ENCODE measurements at places on chromosomes 6 and 20.

GRCh38 chr6:148203970-148204369, 138.7 kb upstream of the SASH1 start:
- no peak for DNase-seq

DNA sequence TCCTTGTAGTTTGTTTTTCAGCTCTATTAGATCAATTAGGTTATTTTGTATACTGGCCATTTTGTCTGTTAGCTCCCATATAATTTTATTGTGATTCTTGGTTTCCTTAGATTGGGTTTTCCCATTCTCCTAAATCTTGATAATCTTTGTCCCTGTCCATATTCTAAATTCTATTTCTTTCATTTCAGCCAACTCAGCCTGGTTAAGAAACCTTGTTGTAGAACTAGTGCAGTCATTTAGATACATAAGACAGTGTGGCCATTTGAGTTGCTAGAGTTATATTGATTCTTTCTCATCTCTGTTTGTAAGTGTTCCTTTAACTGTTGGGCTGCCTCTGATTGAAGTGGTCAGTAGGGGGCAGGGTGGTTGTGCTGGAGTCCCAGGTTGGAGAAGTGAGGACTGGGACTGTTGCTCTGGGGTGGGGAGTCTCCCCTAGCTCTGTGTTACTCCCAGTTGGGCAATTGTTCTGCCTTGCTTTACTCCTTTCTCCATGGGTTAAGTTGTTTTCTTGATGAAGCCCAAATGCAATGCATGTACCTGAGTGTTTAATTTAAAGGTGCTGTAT, 98.8 kb upstream of the NRN1 start:
- no peak for DNase-seq

GRCh38 chr6:40891131-40891530, 147.9 kb downstream of the UNC5CL start:
- no peak for DNase-seq

- DNase-seq = no peak
Measured at GRCh38 chr6:149842331-149842730, 21.8 kb downstream of the LRP11 start.

DNA sequence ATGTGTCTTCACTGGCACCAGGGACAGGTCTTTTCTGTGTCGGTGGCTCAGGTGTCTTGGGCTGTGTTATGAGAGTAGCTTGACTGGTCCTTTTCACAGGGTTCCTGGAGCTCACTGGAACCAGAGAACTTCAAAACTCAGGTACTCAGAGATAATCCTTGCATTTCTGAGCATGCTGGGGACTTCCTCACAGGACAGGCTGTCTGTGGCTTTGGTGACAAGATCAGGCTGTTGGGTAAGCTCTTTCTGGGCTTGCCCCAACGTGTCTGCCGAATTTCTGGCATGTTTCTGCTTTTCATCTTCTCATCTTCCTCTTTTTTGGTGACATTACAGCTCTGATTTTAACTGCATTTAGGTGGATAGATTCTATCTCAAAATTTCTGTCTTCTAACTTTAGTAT, 270.0 kb downstream of the CDH26 start:
- DNase-seq = no peak

GRCh38 chr20:60313614-60314013, 355.4 kb downstream of the CDH26 start:
- DNase-seq = no peak

- DNase-seq = no peak
Measured at GRCh38 chr6:115896538-115897129, 164.1 kb downstream of the FRK start.

DNA sequence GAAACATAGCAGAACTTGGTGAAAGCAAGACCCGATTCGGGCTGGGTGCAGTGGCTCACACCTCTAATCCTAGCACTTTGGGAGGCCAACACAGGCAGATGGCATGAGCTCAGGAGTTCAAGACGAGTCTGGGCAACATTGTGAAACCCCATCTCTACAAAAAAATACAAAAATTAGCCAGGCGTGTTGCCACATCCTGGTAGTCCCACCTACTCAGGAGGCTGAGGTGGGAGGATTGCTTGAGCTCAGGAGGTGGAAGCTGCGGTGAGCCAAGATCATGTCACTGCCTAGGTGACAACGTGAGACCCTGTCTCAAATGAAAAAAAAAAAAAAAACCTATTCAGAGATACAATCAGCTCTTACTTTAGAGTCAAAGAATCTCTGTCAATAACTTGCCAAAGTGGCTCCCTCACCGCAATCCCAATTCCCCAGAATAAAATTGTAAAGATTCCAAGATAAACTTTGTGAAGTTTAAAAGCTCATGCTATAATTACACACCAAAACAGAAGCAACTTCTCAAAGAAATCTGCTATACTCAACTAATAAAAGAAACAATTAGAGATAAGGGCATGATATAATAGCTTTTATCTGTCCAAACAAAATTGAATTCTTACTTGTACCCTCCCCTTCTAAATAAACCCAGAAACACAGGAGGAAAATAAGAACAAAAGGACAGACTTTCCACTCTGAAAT, 33.6 kb downstream of the CDK19 start:
- no peak for DNase-seq

- DNase-seq = no peak
Measured at GRCh38 chr6:111668410-111668809, 62.7 kb upstream of the TRAF3IP2 start.

GRCh38 chr20:38434301-38434741, 807 bp downstream of the SNHG17 start:
- DNase-seq = no peak

DNA sequence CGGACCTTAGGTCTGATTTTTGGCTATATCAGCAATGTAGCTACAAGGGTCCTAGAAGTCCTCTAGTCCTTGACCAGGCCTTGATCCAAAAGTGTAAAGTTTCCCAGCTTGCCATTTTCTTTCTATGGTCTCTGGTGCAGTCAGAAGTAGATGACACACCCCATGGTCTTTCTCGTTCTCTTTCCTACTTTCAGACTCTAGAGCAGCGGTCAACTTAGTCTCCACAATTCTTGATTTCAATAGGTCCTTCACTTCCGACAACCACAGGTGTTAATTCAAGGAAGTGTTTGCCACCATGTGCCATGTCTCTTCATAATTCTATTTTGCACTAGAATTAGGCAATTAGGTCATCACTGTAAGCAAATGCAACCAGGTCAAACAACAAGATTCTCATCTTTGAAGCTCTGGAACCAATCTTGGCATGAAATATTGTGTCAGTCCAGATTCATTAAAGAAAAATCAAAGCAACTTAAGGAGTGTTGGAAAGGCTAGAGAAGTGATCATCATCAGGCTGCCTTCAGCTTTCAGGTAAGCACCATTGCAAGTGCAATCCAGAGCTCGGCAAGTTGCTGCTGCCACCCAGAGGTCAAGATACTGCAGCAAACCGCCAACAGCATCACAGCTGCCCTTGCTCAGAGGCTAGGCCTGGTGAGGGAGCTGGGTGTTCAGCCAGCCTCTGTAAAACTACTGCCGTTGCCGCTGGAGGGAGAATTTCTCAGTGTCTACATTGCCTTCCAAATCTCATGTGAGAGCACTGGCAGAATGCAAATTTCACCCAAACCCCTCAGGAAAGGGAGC, 5.6 kb upstream of the SYNE1 start:
- peak; percentile 51 for DNase-seq

- no peak for DNase-seq
Measured at GRCh38 chr6:113352831-113353230, 504.3 kb upstream of the MARCKS start.

DNA sequence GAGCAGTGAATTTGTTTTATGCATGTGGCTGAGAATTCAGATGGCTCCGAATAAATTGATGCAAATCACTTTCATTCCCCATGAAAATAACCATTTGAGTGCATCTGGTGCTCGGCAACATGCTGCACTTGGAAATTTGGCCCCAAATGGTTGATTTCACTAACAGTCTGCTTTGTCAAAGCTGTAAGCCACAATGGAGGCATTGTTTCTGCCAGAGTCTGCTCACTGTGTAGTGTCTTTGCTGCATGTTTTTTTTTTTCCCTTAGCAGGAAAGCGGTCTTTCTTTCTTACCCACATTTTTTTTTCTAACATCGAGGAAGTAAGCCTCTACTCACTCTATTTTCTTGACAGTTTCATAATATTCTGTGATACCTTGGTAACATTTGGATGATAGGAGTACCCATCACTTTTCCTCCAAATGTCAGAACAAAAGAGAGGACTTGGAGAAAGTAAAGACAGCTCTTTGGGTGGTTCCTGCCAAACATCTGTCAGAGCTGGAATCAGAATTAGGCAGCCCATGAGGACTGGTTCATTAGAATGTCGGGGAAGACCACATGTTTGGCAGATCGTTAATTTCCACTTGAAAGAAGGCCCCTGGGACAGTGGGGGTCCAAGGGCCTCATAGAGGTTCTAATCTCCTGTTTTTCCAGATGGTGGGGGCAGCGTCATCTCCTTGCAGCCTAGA, 149.5 kb downstream of the DOK5 start:
- DNase-seq = peak; percentile 58

GRCh38 chr6:29424575-29424974, 9.8 kb downstream of the OR12D1 start:
- DNase-seq = no peak

DNA sequence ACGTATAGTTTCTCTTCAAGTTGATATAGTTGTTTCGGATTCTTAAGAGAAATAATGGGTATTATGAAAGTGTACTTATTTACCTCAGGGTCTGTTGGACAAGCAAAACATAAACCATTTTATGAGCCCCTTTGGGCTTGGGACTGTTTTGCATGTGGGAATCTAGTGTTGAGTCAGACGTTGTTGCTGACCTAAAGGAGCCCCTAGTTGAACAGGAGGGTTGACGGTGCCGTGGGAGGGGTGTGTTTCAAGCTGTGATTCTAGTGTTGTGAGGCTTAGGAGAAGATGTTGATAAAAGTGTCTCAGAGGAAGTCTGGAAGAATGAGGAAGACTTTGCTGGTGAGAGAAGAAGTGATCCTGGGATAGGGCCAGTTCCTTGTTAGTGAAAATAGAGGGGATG, 140.0 kb downstream of the ARID1B start:
- no peak for DNase-seq

DNA sequence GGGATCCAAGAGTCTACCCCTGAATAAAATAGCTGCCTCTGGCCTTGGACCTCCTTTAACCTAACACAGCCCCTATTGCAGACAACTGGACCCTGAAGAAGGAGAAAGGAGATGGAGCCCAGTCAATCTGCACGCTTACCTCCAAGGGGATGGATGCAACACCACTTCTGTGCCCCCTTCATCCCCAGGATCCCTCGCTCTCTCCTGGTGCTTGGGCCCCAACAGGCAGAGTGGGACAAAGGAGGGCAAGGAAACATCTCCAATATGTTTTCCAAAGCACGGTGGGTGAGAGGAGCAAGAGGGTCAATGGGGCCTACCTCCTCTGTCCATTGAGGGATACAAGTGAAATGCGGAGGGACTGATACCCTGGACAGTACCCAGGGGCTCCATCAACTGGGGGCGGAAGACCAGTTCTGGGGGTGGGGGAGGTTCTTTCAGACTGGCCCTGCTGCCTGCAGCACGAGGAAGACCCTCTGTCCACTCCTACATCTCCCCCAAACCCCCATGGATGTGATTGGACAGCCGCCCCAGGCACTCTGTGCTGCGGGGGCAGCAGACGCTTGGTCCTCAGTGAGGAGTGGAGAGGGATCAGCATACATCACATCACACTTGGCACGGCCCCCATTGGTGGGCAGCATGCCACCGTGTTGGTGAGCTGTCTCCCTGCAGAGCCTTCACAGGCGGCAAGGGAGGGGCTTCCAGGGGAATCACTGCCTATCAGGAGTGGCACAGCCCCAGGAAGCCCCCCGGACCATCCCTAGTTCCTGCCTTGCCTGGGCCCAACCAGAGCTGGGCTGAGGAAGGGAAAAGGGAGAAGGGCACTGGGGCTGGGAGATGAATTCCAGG, 70.6 kb downstream of the MRPL14 start:
- DNase-seq = no peak

DNA sequence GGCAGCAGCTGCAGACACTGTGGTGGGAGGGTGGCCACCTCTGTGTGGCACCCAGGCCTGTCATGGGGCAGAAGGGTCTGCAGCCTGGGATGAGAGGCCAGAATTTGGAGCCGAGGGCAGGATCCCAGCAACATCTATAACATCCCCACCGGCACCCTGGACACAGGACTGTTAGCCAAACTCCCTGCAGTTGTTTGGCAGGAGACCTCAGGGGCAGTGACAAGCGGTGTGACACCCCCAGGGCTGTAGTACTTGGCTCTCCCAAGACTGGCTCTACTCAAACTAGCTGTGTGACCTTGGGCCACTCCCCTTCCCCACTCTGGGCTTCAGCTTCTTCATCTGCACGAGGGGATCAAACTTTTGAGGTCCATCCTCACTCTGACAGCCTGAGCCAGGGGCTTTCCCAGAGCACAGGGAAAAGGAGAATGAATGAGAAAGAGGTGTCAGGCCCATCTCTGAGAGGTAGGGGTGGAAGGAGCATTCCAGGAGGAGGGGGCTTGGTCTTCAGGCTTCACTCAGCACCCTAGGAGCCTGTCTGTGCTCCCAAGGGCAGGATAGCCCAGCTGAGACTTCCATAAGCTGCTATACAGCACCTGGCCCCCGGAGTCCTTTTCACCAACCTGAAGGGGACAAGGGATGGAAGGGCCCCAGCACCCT, 64.0 kb downstream of the MDGA1 start:
- DNase-seq = no peak

DNA sequence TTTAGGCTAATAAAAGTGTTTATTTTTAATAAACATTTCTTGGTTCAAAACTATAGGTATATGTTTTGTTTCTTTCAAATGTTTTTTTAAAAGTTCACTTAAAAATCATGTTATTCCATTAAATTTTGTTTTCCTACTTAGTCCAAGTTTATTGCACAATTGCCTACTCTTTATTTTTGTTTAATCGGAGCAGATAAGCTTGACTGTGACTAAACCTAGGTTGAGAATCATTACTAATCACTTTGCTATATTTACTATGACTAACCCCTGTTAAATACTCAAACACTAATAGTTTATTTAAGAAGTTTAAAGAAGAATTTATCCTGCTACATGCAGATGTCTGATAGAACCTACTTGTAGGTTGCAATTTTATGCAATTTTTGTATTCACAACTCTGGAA, 18.8 kb downstream of the MAP3K4 start:
- no peak for DNase-seq

DNA sequence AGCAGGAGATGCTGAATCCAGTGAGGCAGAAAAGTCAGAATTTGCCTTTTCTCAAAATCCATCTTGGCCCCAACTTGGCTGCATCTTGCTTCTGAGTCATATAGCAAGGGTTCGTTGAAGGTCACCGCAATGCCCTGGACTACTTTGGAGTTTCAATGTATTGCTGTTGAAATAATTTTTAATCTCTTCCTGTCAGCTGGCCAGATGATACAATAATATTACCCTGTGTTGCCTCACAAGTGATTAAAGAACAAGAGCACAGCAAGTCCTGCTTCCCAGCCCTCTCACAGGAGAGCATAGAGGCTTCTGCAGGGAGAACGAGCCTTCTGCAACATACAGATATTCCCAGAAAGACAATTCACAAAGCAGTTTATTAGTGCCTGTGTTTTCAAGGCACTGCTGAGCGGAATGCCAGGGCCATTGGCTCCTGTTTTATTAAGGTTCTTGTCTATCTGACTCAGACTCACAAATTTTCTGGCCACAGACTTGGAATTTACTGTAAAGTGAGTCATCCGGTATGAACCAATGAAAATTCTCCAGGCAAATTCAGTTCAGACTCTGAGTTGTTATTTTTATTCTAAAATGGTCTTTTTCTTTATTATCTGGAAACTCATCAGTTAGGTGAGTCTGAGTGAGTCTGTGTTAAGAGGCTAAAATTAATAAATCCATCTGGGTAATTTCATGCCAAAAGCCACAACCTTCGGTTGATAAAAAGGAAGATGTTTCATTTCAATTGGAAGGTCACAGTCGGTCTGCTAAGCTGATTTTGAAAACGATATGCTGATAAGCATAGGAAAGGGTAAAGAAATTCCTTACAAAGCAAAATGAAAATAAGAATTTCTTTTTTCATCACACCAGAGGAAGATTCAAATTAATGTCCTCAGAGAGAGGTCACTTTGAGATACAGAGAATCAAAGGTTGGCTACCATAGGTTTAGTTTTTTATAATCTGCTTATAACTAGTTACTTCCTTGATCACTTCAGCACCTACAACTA, 289.4 kb upstream of the STXBP5 start:
- no peak for DNase-seq
